Smooth muscle cell of bladder (primary cell): ENCODE measurements at places on chromosomes 2 and 18. TPM values are rescaled to one million over a fixed set of nuclear protein-coding genes. Genes with fewer than 3 reads are reported as not detected.

Gene OSR1
- 12.1 and 36.5 TPM in 2 replicates for total RNA-seq

Gene MTERF4
- 28.6 and 36.9 TPM in 2 replicates for total RNA-seq

Gene BUB1
- total RNA-seq: 4.3 and 4.8 TPM in 2 replicates

Gene RND3
- 606 and 918 TPM in 2 replicates for total RNA-seq

Gene CNDP1
- not detected in 2 replicates for total RNA-seq

Gene BBS5
- total RNA-seq: 4.7 and 6.6 TPM in 2 replicates

Gene ZNF532
- total RNA-seq: 37.5 and 40.1 TPM in 2 replicates

Gene ARHGAP28
- total RNA-seq: 1.5 and 10.5 TPM in 2 replicates

Gene WBP1
- total RNA-seq: 57.7 and 70.0 TPM in 2 replicates

Gene COX5B
- total RNA-seq: 469 and 573 TPM in 2 replicates

Gene CCDC74A
- total RNA-seq: 5.5 and 11.5 TPM in 2 replicates

Gene COL4A4
- 0.14 and 0.65 TPM in 2 replicates for total RNA-seq

Gene COLEC11
- total RNA-seq: 0.57 and 1.4 TPM in 2 replicates

Gene CTDSP1
- total RNA-seq: 41.2 and 56.1 TPM in 2 replicates

Gene PAIP2B
- 0.85 and 0.92 TPM in 2 replicates for total RNA-seq

Gene CYBRD1
- total RNA-seq: 195 and 340 TPM in 2 replicates

Gene MTA3
- 25.4 and 26.5 TPM in 2 replicates for total RNA-seq

Gene C2orf80
- total RNA-seq: not detected in 2 replicates

Gene SKOR2
- total RNA-seq: not detected in 2 replicates

Gene EHD3
- total RNA-seq: 14.2 and 15.0 TPM in 2 replicates

Gene SETBP1
- 0.85 and 2.8 TPM in 2 replicates for total RNA-seq

Gene SUMO1
- 115 and 120 TPM in 2 replicates for total RNA-seq

Gene IL36B
- not detected in 2 replicates for total RNA-seq

Gene OTOS
- not detected in 2 replicates for total RNA-seq

Gene RAB31
- total RNA-seq: 51.2 and 58.7 TPM in 2 replicates

Gene SPEG
- 3.7 and 9.8 TPM in 2 replicates for total RNA-seq

Gene ABCB11
- total RNA-seq: not detected in 2 replicates

Gene TUBB8B
- not detected in 2 replicates for total RNA-seq

Gene IL1R2
- total RNA-seq: 1.1 and 1.7 TPM in 2 replicates

Gene TOGARAM2
- 0.14 and 0.37 TPM in 2 replicates for total RNA-seq

Gene FRZB
- 0.09 TPM in 1 of 2 replicates, not detected in the other for total RNA-seq

Gene IL36G
- not detected in 2 replicates for total RNA-seq

Gene RAB27B
- total RNA-seq: 23.0 and 30.2 TPM in 2 replicates

Gene TGFA
- under 0.01 and 0.28 TPM in 2 replicates for total RNA-seq

Gene EML4
- total RNA-seq: 42.8 and 54.9 TPM in 2 replicates

Gene HIBCH
- total RNA-seq: 13.5 and 19.9 TPM in 2 replicates

Gene GAD1
- 0.09 and 0.28 TPM in 2 replicates for total RNA-seq

Gene IL1A
- 2.3 and 7.5 TPM in 2 replicates for total RNA-seq

Gene LYPD6B
- total RNA-seq: 0.18 and 2.0 TPM in 2 replicates

Gene NXPH2
- total RNA-seq: 0.14 TPM in 1 of 2 replicates, not detected in the other

Gene GKN2
- not detected in 2 replicates for total RNA-seq

Gene RIT2
- total RNA-seq: not detected in 2 replicates

Gene GCG
- 0.14 TPM in 1 of 2 replicates, not detected in the other for total RNA-seq

Gene LRPPRC
- 47.2 and 51.4 TPM in 2 replicates for total RNA-seq

Gene ITGA4
- 18.3 and 41.4 TPM in 2 replicates for total RNA-seq

Gene UGT1A8
- 0.37 and 0.71 TPM in 2 replicates for total RNA-seq

Gene L3MBTL4
- under 0.01 and 0.28 TPM in 2 replicates for total RNA-seq
